ENCODE measurements at places on chromosomes 11 and 22.

DNA sequence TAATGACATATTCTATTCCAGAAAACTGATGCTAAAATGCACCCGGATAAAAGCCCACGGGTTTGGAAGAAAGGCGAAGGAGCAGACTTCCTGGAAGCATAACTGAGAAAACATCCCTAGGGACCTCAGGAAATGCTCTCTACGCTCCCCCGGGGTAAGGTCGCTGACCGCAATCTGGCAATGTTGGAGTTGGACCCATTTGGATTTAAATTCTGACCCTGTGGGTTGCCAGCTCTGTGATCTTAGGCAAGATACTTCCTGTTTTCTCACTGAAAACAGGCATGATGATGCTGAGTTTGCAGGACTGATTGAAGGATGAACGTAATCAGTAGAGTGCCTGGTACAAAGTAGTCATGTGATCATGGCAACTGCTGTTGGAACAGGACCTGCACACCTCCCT, 1054.0 kb downstream of the NTM start:
- DNase-seq = no peak

DNA sequence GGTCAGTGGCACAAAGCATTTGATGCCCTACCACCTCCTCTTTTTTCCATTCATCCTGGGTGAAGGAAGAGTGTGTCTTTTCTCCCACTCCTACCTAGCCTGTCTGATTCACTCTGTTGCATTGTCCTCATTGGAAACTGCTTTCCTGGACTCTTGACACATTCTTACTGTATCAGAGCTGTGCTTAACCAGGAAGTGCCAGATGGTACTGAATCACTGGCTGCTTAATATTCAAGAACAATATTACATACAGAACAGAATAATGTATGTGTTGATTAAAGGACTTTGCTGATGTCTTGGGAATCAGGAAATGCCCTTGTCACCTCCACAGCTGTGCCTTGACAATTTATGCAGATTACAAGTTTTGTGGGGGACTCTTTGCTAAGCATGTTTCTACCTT, 44.4 kb downstream of the SVIP start:
- DNase-seq = no peak

DNA sequence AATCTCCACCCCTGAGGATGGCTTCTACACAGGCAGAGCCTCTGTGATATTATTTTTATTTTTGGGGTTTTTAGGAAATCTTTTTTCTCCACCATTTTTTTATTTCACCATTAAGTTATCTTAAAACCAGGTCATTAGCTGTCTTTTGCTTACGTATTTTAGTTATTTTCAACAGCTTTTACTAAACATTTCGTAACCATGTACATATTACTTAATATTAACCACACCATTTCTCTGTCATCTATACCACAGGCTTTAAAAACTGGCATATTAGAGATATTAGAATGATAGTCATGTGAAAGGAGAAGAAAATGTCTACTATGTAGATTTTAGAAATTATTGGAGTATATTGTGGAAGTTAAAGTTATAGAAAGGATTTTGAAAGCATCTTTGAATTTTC, 37.4 kb downstream of the YAP1 start:
- DNase-seq = no peak

DNA sequence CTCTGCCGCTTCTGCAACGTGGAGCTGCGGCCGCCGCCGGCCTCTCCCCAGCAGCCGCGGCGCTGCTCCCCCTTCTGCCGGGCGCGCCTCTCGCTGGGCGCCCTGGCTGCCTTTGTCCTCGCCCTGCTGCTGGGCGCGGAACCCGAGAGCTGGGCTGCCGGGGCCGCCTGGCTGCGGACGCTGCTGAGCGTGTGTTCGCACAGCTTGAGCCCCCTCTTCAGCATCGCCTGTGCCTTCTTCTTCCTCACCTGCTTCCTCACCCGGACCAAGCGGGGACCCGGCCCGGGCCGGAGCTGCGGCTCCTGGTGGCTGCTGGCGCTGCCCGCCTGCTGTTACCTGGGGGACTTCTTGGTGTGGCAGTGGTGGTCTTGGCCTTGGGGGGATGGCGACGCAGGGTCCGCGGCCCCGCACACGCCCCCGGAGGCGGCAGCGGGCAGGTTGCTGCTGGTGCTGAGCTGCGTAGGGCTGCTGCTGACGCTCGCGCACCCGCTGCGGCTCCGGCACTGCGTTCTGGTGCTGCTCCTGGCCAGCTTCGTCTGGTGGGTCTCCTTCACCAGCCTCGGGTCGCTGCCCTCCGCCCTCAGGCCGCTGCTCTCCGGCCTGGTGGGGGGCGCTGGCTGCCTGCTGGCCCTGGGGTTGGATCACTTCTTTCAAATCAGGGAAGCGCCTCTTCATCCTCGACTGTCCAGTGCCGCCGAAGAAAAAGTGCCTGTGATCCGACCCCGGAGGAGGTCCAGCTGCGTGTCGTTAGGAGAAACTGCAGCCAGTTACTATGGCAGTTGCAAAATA, 816 bp downstream of the PDE3B start:
- peak; percentile 36 for DNase-seq

- no peak for DNase-seq
Observed at GRCh38 chr11:119496997-119497396, 74.0 kb upstream of the THY1 start.

DNA sequence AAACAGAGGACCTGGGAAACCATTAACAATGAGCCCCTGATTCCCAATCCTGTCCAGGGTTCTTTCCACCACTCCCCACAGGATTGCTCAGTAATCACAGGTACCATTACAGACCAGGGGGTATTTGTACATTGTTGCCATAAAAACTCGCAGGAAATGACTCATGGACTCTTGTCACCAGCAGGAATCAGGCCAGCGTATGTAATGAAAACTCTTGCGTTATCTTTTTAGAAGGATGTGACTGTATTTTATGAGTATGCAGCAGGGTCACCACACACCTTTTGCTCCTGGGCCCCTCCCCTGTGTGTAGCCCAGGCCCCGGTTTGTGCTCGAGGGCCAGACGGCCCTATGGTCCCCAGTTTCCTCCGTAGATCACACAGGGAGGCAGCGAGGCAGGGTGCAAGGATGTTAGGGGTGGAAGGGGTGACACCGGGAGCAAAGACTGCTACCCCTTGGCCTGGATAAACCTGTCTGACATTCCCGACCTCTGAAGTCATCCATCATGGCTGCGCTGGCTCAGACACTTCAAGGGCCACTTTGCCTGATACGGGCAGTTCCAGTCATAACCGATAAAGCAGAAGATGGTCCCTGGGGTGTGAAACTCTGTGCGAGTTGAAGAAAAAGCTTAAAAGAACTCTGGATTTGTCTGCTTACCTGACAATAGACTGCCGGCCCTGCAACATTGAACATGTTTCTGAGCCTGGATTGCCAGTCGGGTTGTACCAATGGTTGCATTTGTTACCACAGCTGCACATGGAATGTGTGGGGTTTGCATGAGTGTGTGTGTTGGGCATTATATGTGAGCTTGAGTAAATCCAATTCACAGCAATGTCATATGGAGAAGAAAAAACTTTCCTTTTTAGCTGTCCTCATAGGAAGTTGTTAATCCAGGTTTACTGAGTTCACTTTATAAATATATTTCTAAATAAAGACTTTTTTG, 56.9 kb downstream of the MICAL2 start:
- peak; percentile 59 for DNase-seq

- DNase-seq = no peak
Observed at GRCh38 chr11:113876074-113876797, 864 bp upstream of the USP28 start.

- no peak for DNase-seq
Observed at GRCh38 chr11:33877038-33877437, 14.8 kb downstream of the LMO2 start.

- DNase-seq = no peak
Observed at GRCh38 chr22:28819253-28820096, 19.1 kb upstream of the XBP1 start.
